ENCODE measurements at places on chromosomes 11 and 22.
A peak's percentile ranks its signal among the peaks of the same experiment; 100 is the strongest.

DNA sequence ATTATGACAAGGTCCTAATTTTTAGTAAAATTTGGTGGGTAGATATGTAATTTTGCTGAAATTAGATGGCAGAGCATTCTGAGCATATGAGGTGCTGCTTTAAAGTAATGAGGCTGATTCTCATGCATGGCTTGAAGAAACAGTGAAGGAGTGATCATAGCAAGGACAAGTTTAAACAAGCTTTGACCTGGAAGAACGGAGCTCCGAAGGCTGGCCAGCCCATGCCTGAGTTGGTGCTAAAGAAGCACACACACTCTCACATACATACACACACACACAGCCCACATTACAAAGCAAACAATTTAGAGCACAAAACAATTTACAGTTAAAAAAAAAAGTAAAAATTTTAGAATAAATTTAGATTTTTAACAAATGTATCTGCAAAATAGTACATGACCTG lies 150.7 kb downstream of the DCDC1 start:
- DNase-seq, result no peak

GRCh38 chr22:22932512-22932941 lies 44.9 kb downstream of the IGLL5 start:
- no peak for DNase-seq

DNA sequence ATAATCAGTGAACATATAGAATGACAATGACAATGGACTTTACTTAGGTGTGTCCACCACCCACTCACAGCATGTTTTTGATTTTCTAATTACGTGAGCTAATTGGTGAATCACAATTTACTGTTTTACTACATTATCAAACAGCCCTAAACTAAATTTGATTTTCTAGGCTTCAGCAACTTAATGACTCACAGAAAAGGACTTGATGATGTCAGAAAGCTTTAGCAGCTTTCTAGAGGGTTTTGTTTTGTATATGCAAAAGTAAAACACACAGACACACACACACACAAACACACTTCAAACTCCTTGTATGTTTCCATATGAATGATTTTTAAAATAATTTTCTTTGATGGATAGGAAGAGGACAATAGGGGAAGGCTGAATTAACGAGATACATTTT lies 878.6 kb upstream of the CCDC90B start:
- DNase-seq, result no peak

DNA sequence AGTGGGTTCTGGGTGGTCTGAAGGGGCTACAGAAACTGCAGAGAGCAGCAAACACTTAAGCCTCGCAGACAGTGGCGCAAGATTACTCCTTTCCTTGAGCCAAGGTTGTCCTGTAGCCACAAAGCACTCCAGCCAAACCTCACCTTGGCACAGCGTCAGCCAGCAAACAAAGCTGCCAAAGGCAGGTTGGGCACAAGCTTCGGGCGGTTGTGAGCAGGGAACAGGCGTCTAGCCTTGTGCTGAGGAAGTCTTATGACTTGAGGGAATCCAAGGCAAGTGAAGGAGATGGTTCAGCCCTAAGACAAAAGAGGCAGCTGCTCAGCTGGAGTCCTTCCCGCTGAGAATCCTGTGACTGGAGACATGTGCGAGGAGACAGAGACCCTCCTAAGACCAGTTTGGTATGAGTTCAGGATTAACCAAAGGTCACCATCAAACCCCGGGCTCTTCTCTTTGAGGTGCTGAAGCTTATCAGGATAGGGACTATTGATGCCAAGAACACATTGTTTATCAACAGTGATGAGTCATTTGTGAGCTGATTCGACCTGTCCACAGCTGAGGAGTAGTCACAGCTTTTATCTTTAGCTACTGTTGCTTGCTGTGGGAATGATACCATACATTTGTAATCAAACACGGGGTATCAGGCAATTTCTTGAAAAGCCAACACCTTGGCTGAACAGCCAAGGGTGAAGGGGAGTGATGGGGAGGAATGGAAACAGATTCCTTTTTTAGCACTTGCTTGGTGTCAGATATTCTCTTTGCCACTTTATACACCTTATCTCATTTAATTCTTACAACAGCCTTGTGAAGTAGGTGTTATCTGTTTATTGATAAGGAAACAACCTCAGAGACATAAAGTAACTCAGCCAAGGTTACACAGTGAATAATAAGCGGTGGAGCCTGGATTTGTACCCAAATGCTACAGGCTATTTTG lies 4.6 kb downstream of the ADM start:
- DNase-seq, result peak; percentile 92

GRCh38 chr22:44689173-44689572 lies 12.8 kb upstream of the PRR5 start:
- DNase-seq, result no peak

- DNase-seq, result no peak
Observed at GRCh38 chr22:29816980-29817379, 21.1 kb downstream of the ASCC2 start.

DNA sequence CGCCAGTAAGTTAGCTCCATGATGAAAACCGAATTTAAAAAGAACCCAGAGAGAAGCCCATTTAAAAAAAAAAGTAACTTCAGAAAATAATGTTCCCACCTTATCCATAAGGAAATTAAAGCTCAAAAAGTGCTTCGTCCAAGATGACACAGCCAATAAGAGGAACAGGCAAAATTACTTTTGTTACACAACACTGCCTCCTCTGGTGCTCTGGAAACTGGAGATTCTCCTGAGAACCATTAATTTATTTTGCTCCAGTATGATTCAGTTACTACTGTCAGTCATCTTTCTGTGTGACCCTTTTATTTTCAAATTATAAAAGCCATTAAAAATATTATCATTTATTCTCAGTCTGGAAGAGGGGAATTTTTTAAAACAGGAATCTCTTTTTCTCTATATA lies 2.0 kb downstream of the IFT27 start:
- peak; percentile 29 for DNase-seq

DNA sequence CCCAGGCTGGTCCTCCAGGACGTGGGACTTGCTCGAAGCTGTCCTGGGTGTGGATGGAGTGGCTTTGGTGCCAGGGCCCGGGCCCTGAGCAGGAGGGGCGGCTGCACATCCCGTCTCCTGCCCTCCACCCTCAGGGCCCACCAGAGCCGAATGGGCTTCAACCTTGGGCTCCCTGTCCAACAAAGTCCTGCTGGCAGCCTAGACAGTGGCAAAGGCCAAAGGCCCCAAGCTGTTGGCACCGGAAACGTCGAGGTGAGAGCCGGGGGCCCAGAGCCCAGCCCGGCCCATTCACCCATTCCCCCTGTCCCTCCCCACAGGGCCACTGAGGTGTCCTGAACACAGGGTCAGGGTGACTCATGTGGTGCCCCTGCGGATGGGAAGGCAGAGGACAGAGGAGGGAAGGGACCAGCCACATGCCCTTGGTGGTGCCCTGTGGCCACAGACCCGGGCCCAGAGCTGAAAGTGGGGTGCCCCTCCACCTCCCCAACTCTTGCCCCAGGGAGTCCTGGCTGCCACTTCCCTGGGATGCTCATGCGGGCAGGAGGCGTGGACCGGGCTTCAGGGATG lies 9.1 kb downstream of the TSPAN32 start:
- DNase-seq, result no peak

GRCh38 chr11:12051287-12051662 lies 42.8 kb upstream of the DKK3 start:
- DNase-seq, result no peak

DNA sequence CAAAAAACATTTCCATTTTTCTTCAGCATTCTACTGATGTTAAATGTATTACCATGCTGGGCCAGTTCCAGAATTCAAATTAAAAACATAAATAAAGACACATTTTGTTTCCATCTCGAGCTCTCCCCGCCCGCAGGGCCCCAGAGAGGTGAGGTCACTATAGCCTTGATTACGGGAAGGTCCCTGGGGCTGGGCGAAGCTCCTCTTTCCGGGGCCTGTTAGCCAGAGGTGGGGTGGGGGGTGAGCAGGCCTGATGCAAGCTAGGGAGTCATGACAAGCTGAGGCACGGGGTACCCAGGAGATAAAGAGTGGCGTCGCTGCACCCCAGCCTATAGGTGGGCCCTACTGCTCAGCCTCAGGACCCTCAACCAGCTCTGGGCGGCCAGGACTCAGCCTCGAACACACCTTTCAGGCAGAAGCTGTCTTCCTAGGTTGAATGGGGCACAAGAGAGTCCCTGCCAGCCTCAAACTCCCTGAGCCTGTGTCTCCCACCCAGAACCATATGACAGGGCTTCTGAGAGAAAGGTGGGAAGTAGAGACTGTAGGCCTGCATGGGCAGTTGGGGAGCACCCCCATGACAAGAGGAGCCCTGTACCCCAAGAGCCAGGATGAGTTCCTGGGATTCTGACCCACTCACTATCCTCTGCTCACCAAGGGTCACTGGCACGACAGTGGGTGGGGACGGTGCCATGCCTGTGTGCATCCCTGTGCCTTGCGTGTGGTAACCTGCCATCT lies 34.8 kb downstream of the KCNQ1OT1 start:
- no peak for DNase-seq

DNA sequence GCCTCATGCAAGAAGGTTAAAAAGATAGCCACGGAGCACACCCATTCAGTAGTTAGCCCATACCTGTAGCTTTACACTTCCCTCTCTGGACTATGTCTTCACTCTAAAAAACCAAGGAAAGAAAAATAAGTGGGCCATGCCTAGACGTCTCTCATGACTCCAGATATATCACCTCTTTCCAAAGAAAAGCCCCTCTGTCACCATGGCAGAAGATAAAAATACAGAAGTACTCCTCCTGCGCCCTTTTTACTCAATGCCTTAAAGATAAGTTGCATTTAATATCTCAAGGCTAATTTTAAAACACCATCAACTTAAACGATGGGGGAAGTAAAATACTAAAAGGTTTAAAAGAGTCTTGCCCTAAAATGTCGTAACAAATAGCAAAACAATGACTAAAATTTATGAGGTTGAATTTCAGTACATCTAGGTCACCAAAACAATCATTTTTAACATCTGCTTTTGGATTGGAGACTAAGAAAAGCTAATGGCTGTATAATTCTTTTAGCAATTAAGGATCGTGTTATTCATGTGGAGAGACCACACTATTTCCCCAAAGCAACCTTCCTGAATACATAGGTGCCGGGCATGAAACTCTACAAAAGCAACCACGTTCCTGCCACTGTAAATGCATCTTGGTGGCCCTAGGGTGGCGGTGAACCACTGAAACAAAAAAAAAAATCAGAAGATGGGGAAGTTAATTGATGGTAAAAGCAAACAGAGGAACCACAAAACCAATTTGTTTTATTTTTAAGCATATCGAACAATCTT lies 46.0 kb downstream of the CELF1 start:
- DNase-seq, result no peak

- no peak for DNase-seq
Observed at GRCh38 chr11:45225961-45226871, 59.9 kb downstream of the SYT13 start.

DNA sequence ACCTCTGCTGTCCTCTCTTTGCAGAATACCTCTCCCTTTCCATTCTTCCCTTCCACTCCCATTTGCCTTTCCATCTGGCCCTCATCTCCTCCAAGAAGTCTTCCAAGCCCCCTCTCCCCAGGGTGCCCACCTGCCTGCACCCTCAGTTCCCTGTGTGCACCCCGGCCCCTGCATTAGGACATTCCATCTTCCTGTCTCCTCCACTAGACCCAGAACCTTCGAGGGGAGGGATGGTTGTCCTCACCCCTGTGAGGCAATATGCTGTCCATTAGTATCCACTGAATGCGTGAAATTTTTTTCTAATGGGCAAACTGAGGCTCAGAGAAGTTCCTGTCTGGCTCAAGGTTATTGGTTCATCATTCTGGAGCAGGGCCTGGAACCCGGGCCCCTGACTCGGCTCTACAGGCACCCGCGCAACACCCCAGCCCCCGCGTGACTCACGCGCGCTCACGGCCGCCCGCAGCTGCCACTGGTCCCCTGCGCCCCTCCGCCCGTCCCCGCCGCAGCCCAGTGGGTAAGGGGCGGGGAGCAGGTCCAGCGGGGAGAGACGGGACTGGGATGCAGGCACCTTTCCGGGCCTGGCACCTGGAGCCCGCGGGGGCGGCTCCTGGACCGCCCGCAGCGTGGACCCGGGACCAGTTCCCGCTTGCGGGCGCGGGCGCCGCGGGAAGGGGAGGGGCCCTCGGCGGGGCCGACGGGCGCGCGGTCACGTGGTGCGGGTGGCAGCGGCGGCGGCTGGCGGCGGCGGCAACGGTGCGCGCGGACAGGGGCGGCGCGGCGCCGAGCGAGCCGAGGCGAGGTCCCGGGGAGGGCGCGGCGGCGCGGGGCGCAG lies 7.0 kb downstream of the SEPTIN3 start:
- DNase-seq, result no peak

GRCh38 chr11:27087432-27087831 lies 46.8 kb downstream of the BBOX1 start:
- no peak for DNase-seq

DNA sequence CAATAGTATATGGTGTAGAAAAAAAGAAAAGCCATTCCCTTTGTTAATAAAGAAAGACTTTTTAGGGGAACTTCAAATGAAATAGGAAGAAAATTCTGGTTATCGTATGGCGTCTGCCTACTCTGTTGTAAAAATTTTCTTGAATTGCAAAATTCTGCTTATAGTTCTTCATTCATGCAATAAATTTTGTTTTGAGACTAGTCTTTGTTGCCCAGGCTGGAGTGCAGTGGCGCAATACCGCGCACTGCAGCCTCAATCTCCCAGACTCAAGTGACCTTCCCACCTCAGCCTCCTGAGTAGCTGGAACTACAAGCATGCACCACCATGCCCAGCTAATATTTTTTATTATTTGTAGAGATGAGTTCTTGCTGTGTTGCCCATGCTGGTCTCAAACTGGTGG lies 5.8 kb downstream of the DDIAS start:
- no peak for DNase-seq

GRCh38 chr11:113464416-113464815 lies 10.8 kb downstream of the DRD2 start:
- DNase-seq, result no peak

GRCh38 chr11:113286009-113286408 lies 28.4 kb upstream of the TTC12 start:
- no peak for DNase-seq

- peak; percentile 44 for DNase-seq
Observed at GRCh38 chr22:36277482-36278291, 24.8 kb downstream of the APOL1 start.

- no peak for DNase-seq
Observed at GRCh38 chr11:66118847-66119246, 48.8 kb downstream of the PACS1 start.

DNA sequence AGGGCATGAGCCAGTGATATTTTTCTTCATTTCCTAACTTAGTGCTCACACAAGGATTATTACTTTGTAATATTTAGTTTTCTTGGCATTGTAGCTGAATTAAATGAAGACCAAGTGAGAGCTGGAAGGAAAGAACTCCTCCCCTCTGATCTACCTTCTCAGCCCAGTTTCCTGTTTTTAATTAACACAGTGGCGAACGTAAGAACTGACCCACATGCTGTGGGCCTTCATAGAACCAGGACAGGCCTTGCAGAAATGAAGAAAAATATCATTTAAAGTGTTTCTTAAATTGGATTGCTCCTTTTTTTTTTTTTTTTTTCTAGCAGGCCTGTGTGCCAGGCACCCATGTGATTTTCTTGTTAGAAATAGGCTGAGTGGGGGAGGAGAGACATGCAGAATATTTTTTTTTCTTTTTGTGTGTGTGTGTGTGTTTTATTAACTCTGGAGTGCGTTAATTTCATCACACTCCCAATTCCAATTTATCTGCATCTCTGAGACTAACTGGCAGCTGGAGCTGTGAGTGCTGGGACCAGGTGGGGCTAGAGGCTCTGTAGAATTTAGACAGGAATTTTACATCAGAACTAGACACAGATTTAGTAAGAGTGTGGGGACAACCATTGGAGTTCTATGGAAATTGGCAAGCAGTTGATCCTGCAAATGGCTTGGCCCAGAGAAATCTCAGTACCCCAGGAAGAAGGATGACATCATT lies 320.5 kb downstream of the DDX10 start:
- DNase-seq, result no peak

- DNase-seq, result peak; percentile 58
Observed at GRCh38 chr11:6855971-6856541, 6.8 kb upstream of the OR10A2 start.

- no peak for DNase-seq
Observed at GRCh38 chr11:18761144-18761543, 30.5 kb downstream of the PTPN5 start.
